CD4-positive, alpha-beta T cell treated with Interferon alpha-2 for 1 hour (primary cell): ENCODE measurements at places on chromosomes 1 and 21.
A peak's percentile ranks its signal among the peaks of the same experiment; 100 is the strongest.

- no peak for DNase-seq
These were observed 250.5 kb upstream of the DUSP10 start for GRCh38 chr1:221992427-221992826.

DNA sequence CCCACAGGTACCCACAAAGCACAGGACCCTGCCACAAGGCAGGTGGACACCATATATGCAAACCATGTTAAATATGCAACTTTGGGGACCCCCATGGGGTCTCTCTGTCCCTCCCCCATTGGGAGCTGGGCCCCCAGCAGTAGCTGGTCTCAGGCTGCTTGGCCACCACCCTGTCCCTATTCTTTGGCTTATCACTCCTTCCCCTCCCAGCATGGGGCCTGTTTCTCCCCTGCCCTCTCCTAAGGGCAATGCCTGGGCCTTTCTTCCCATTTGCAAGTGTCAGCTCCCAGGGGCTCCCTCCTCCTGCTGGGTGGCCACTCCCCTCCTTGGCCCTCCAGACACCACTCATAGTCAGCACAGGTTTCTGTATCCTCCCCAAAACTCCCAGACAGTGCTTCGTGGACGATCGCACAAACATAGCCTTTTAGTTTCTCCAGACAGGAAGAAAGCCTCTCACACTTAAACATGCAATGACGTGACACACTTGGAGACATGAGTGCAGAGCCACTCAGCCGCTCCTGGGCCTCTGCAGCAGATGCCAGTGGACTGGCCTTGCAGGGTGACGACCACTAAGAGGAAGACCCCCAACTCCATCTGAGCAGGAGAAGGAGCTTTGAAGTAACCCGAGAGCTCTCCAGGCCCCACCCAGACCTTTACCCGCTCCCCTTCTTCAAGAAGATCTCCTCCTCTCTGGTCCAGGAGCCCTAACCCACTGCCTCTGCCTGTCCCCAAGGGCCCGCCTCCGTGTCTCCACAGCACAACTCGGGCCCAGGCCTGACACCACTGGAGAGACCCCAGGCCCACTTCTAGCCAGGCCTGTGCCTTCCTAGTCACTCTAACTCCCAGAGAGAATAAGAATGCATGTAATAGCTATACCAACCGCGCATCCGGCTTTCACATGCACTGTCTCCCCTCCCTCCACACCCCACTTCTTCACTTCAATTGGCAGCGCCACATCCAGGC lies 22.9 kb downstream of the CITED4 start:
- no peak for DNase-seq

GRCh38 chr1:227808566-227808965 lies 6.9 kb upstream of the PRSS38 start:
- DNase-seq, result no peak

- DNase-seq, result no peak
These were observed 48.5 kb downstream of the RHBG start for GRCh38 chr1:156417401-156418020.

DNA sequence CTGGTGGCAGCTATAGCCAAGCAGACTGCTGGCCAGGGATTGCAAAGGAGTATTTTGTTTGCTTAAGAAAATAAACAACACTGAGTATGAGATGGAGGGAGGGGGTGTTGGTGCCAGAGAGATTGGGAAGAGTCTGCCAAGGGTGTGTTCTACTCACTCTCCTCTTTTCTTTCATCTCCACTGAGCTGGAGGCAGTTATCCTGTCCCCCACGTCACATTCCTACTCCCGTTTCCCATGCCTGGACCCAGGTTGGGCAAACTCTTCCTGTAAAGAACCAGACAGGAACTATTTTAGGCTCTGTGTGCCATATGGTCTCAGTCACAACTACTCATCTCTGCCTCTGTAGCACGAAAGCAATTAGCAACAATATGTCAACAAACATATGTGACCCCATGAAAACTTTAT lies 1.4 kb upstream of the IL24 start:
- DNase-seq, result no peak

DNA sequence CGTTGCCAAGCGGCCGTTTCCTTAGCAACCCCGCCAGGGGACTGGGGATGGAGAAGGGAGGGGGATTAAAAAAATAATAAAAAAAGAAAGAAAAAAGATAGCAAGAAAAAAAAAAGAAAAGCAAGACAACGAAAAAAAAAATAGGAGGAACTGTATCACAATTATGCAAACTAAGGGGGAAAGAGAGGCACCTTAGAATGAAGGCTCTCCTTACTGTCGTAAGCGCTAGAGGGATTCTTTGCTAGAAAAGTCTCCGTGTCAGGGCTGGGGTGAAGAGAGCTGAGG lies 625 bp upstream of the NEGR1 start:
- no peak for DNase-seq

DNA sequence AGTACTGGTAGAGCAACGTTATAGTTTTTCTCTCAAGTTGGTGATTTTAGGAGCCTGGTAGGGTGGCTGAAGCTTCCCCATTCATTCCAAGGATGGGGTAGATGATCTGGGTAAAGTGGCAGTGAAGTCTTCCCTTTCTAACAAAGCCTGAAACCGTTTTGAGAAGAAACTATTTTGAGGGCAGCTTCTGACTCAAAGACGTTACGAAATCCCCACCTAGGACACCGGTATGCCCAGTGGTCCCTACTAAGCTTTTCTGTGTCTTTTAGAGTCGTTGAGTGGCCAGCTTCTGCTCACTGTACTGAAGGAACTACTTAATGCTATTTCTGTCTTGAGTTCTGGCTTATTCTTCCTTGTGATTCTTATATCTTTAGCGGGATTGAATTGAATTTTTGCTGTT lies 1.4 kb downstream of the WDTC1 start:
- no peak for DNase-seq

- no peak for DNase-seq
These were observed 15.0 kb downstream of the CAPN8 start for GRCh38 chr1:223650465-223650864.

DNA sequence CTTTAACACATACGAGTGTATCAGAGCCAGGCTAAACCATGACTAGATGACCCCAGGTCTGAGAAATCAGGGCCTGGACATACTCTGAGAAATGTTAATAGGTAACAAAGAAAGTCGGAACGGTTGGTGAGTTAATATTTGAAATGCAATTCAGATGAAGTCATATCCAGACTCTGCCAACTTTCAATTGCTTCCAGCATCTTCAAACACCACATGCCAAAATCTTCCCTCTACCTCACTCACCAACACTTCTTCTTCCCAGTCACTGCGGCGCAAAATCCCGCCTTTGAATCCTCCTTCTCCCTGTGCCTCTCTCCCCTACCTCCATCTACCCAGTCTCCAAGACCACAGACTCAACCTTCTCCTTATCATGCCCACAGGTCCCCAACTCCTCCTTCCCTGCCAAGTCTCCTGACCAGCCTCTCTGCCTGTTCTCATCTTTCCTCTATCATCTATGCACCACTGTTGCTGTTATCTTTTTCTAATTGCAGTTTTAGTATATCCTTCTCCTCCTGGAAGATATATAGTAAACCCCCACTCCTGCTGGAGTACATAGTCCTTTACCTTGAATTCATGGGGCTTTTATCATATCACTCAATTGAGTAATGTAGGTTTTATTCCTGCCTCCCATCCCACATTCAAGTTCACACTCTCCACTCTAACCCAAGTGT lies 41.3 kb downstream of the ZBTB18 start:
- DNase-seq, result no peak

GRCh38 chr1:203145321-203146041 lies 18.0 kb downstream of the ADORA1 start:
- no peak for DNase-seq

- peak; percentile 15 for DNase-seq
These were observed 102.7 kb downstream of the ZNF281 start for GRCh38 chr1:200306944-200307754.

- peak; percentile 22 for DNase-seq
These were observed 8.7 kb upstream of the SLC2A5 start for GRCh38 chr1:9078015-9078751.

DNA sequence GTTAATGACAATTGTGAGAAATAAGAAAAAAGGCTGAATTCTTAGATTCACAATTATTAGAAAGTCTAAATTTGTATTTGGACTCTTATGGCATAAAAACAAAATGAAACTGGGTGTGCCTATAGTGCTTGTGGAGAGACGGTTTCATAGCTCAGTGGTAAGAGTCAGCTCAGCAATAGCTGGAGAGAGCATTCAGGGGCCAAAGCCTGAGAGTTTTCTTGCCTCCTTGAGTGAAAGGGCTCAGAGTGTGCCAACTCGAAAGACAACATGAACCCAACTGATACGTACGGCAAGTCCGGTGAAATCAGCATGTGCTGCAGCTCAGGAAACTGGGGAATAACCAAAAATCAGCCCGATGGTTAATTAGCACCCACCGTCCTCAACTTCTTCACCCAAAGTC lies 577.9 kb downstream of the SMYD3 start:
- no peak for DNase-seq

- no peak for DNase-seq
These were observed 10.4 kb upstream of the SYCP1 start for GRCh38 chr1:114844270-114844669.

- DNase-seq, result no peak
These were observed 57.8 kb downstream of the EPB41 start for GRCh38 chr1:28971980-28972771.

DNA sequence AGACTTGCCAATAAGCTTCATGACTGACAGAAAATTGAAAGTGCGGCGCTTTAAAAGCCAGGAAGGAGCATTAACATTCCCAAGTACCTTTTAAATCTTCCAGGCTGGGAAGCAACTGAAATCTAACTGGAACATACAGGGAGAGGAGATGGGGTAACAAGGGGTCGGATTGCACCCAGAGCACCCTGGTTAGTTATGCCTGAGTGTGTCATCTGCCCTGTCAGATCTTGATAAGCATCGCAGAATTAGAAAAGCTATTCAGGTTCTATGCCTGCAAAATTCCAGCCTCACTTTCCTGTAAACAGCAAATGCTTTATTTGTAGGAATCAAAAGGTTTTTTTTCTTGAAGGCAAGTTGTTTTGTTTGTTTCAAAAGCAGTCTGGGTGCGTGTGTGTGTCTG lies 58.5 kb downstream of the SERBP1 start:
- no peak for DNase-seq
